ENCODE measurements at places on chromosomes 16 and 17.

- no peak for DNase-seq
Observed at GRCh38 chr17:58401287-58401686, 16.0 kb downstream of the RNF43 start.

- DNase-seq = no peak
Observed at GRCh38 chr17:31562376-31562840, 170.9 kb downstream of the RAB11FIP4 start.

DNA sequence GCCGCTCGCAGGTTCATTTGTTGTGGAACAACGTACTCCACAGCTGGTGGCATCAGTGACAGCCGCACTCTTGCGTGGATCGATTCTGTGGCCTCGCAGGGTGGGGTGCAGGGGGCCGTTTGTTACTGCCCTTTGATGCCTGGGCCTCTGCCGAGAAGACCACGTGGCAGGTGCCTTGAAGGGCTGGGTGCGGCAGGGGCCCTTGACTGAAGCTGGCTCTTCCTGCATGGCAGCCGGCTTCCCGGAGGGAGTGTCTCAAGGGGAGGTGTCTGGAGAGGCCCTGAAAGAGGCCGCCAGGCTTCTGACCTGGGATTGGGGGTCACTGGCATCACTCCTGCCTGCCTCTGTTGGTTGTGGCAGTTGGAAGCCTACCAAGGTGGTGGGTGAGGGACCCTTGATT is 43.8 kb downstream of the TBCD start:
- DNase-seq = no peak

- DNase-seq = no peak
Observed at GRCh38 chr16:84228256-84228838, 11.5 kb downstream of the KCNG4 start.

- DNase-seq = no peak
Observed at GRCh38 chr16:88491560-88492310, 38.7 kb downstream of the ZFPM1 start.

Data from cortex of kidney (tissue), 1 donor.